WTC11 (cell line): ENCODE measurements at places on chromosomes 7 and 10. TPM values are rescaled to one million over a fixed set of nuclear protein-coding genes. Genes with fewer than 3 reads are reported as not detected.

- peaks cover 85% of the 10 kb centered on the region for H3K4me1 ChIP-seq
- DNase-seq = no peak
- H3K36me3 ChIP-seq = peaks cover 20% of the 10 kb centered on the region
- peak overlapping the region; percentile 99 for H3K27ac ChIP-seq
Measured at GRCh38 chr7:105691082-105691679, 109.9 kb upstream of the EFCAB10 start.

DNA sequence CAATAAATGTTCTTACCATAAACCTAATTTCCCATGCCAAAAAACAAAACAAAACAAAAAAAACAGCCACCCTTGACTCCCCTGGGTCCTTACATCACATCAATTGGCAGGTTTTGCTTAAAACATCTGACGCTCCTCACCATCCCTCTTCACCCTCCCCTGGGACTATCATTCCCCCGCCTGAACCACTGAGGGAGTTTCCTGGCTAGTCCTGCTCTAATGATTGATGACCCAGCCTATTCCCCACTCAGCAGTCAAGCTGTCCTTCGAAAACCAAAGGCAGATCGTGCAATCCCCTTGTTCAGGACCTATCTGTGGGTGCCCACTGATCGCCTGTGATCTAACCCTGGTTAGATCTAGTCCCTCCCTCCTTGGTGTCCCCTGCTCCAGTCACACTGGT is 11.2 kb upstream of the FRMPD2 start:
- H3K4me3 ChIP-seq = no peak overlapping the region
- peaks cover 16% of the 10 kb centered on the region for H3K4me1 ChIP-seq
- peaks cover 2% of the 10 kb centered on the region for H3K27me3 ChIP-seq
- H3K36me3 ChIP-seq = peaks cover 29% of the 10 kb centered on the region
- no peak overlapping the region for H3K27ac ChIP-seq
- no peak for DNase-seq

DNA sequence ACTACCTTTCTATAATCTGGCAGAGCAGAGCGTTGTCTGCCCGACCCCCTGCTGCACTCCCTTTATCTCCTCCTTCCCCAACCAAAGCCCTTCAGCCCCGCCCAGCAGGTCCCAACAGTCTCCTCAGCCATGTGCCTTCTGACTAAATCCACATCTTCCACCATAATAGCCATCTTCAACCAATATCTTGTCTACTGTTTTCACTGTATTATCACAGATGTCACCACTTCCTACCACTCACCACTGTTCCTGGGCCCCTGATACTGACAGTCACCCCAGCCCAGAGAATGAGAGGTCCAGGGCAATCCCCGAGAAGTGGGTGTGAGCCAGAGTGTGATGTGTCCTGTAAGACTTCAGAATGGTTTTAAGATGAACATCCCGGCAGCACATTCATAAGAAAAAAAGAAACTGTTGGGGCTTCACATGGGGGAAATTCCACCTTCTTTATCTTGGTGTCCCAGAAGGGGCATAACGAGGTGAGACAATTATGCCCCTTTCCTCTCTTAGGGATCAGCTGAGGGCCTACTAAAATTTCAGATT is 25.3 kb downstream of the CCDC6 start:
- no peaks in the 10 kb centered on the region for H3K36me3 ChIP-seq
- no peak overlapping the region for H3K27ac ChIP-seq
- no peak for DNase-seq
- no peak overlapping the region for H3K4me3 ChIP-seq
- no peaks in the 10 kb centered on the region for H3K27me3 ChIP-seq
- H3K4me1 ChIP-seq = peaks cover 70% of the 10 kb centered on the region

FEZF1 gene
- 11.1 to 20.0 TPM (median 11.6 TPM) in 3 replicates for total RNA-seq

DNA sequence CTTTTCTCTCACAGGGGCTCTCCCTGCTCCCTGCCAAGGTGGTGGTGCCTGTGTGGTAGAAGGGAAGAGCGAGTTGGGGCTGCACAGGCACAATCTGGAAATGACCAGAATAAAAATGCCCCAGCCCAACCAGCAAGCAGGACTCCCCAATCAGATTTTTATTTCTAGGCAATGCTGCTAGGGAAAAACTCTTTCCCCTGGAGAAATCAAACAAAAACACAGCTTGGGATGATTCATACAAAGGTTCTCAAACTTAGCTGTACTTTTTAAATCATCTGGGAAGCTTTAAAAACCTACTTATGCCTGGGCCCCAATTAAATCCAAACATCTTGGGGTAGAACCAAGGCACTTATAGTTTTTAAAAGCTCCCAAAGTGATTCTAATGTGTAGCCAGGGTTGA is 243.2 kb downstream of the HTR7 start:
- peaks cover 5% of the 10 kb centered on the region for H3K4me1 ChIP-seq
- H3K36me3 ChIP-seq = no peaks in the 10 kb centered on the region
- H3K4me3 ChIP-seq = no peak overlapping the region
- DNase-seq = no peak

DNA sequence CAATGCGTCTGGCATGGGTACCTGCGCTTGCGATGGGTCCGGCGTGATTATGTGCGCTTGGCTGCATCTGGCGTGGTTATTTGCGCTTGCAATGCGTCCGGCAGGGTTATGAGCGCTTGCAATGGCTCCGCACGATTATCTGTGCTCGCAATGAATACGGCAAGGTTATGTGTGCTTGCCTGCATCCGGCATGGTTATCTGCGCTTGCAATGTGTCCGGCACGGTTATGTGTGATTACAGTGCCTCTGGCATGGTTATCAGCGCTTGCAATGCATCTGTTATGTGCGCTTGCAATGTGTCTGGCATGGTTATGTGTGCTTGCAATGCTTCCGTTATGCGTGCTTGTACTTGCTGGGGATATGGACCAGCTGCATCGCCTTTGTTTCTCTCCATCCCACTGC is 37.7 kb downstream of the RBAK start:
- no peak overlapping the region for H3K27ac ChIP-seq
- H3K4me1 ChIP-seq = no peaks in the 10 kb centered on the region
- no peaks in the 10 kb centered on the region for H3K36me3 ChIP-seq
